Uterus (tissue), 4 donors: ENCODE measurements at places on chromosomes 3 and 15.

- DNase-seq: no peak
Measured at GRCh38 chr15:39747326-39747725, 35.3 kb downstream of the FSIP1 start.

- no peak for DNase-seq
Measured at GRCh38 chr3:112976001-112976400, 1.1 kb upstream of the CD200R1 start.

- DNase-seq: no peak
Measured at GRCh38 chr3:105503191-105503593, 136.5 kb downstream of the ALCAM start.

DNA sequence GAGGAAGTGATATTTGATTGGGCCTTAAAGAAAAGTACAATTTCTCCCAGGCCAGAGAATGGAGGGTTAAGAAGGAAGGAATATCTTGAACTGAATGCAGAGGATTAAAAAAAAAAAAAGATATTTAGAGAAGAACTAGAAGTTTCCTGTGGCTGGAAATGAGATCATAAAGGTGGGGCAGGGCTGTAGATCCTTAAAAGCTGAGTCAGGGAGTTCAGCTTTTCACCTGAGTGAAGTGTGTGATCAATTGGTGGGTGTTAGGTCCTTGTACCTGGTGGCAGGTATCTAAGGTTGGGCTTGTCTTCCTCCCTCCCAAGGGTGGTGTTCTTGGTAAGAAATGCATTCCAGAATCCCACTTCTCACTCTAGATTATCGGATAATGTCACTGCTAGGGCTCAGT is 11.8 kb downstream of the CEMIP start:
- DNase-seq: no peak

GRCh38 chr15:44231842-44232241 is 36.8 kb upstream of the FRMD5 start:
- no peak for DNase-seq

GRCh38 chr3:123695731-123696640 is 111.1 kb upstream of the HACD2 start:
- no peak for DNase-seq

GRCh38 chr3:142849148-142849547 is 39.7 kb downstream of the PCOLCE2 start:
- no peak for DNase-seq

DNA sequence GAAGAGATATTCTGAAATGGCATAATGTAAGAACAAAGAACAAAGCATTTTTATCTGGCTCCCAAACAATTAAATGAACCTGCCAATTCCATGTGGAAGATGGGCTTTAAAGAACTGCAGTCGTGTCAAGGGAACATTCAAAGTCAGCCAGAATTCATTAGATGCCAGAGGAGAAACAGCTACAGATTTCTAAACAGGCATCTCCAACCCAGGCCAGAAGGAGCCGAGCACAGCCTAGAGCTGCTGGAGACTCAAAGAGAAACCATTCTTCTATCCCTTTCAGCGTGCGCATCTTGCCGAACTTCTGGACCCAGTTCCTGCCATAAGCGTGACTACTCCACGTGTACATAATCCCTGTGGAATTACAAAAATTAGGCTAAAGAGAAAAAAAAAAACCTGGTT is 60.4 kb downstream of the MB21D2 start:
- no peak for DNase-seq

DNA sequence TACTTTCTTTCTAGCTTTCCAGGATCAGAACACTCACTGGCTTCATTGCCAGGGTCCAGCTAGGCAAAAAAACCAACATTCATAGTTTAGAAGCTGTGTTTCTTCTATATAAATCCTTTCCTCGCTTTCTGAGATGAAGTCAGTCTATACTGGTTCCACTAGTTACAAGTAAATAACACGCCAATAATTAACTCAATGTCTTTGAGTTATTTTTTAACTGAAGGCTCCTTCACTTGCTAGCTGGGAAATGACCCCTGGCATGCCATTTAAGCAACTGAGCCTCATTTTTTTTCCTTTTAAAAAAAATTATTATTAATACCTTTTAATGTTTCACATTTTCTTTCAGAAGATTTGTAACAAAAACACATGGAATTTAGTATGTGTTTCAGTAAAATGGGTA is 2.1 kb upstream of the CCDC174 start:
- DNase-seq: no peak
